ENCODE measurements at places on chromosomes 13 and 19.

DNA sequence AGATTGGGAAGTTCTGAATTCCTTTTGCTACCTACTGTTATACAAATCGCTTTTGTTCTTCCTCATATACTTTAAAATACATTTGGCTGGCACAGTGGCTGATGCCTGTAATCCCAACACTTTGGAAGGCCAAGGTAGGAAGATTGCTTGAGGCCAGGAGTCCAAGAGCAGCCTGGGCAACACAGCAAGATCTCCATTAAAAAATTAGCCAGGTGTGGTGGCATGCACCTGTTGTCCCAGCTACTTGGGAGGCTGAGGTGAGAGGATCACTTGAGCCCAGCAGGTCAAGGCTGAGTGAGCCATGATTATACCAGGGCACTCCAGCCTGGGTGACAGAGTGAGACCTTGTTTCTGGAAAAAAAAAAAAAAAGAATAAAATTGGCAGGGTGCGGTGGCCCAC, 34.4 kb upstream of the CXCL17 start:
- no peak for DNase-seq

GRCh38 chr19:14081797-14082674, 3.5 kb downstream of the C19orf67 start:
- no peak for DNase-seq

GRCh38 chr19:5914946-5915781, 1.1 kb downstream of the CAPS start:
- DNase-seq = no peak

DNA sequence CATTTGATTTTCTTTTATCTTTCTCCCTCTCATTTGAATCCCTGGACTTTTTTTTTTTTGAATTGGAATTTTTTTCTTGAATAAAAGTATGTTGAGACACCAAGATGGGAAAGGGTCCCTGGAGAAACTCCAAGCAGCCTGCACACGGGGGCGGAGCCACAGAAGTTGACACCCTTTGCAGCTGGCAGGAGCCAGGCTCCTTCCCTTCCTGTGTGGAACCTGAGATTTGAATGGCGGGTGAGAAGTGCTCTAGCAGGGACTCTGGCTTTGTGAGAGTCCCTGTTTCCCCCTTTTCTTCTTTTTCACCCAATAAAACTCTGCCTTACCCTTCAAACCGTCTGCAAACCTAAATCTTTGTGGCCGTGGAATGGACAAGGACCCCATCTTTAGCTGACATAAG, 1381.0 kb upstream of the MIR17HG start:
- no peak for DNase-seq

DNA sequence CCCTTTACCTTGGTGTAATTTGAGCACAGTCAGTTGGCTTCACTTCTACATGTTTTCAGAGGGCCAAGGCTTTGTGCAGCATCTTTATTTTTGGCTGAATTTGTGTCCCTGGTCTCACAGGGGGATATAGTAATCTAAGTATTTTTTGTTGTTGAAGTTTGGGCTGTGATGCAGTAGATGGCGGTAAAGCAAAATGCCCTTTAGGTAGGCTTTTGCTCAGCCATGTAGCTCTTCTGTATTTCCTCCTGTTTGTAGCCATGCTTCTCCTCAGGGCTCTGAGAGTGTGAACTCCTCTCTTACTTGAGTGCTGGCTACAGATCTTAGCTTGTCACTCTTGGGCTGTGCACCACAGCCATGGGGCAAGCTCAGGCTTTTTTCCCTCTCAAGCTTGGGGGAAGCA, 328.6 kb downstream of the SLITRK5 start:
- DNase-seq = no peak

GRCh38 chr19:51124729-51125128, at the start of gene SIGLEC9:
SIGLEC9 (plus strand) TSS chr19:51124906; CDS start chr19:51124975, 69 bp downstream.
- no peak for DNase-seq

DNA sequence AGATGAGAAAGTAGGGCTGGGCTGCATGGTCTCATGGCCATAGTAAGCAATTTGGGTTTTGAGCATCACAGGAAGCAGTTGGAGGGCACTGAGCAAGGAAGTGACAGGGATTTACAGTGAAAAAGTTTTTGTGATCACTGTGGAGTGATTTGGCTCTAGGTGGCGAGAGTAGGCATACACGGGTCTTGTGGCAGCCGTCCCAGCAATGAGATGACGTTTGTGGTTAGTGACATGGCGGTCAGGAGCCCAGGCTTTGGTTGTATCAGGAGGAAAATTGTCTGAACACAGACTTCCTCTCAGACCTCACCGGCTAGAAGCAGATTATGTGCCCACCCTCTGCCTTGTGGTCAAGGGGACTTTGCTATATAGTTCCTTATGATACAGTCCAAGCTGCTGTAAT, 3.3 kb downstream of the ZNF444 start:
- DNase-seq = no peak

GRCh38 chr19:17303940-17304267, 679 bp upstream of the ABHD8 start:
- DNase-seq = no peak

DNA sequence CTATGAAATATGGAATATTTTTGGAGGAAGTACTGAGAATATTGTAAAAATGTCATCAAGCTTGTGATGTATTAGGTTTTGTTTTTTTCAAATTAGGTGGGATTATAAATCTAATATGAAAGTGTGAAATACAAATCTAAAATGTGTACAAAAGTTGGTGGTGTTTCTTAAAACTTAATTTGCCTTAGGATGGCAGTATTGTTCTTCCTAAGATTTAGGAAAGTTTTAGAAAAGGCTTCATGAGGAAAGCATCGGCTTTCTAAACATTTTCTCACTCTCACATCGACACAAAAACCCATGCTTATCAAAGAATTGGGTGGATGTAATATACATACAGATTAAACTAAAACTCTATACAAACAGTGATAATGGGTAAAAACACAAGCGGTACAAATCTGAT, 972.0 kb upstream of the PCDH20 start:
- DNase-seq = no peak

DNA sequence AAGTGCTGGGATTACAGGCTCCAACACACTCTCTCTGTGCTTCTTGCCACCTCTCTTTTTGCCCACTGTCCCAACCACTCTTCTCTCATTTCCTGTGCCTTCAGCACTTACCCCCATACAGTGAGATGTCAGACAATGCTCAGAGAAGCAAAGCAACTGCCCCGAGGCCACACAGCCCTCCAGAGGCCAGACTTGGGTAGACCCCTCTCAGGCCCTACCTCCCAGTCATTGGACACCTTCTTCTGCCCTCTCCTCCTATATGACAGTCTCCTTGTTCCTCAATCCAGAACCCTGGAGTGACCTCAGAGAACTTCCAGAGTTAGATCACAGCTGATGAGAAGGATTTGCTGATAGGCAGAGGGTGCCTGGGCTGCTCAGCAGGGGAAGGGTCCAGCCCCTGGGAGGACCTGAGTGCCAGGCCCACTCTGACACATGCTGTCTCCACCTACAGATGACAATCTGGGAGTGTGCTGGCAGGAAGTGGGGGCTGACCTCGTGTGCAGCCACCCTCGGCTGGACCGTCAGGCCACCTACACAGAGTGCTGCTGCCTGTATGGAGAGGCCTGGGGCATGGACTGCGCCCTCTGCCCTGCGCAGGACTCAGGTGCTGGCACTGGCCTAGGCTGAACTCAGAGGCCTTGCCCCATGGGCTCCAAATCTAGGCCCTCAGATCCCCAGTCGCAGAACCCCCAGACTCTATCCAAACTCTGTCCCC, 24.4 kb downstream of the LTBP4 start:
- no peak for DNase-seq

- peak; percentile 19 for DNase-seq
Observed at GRCh38 chr13:38763446-38764381, 76.8 kb downstream of the FREM2 start.

GRCh38 chr19:16106121-16106520, 5.6 kb upstream of the RAB8A start:
- DNase-seq = no peak
